MG63 (cell line): ENCODE measurements at places on chromosomes 6 and 20.

DNA sequence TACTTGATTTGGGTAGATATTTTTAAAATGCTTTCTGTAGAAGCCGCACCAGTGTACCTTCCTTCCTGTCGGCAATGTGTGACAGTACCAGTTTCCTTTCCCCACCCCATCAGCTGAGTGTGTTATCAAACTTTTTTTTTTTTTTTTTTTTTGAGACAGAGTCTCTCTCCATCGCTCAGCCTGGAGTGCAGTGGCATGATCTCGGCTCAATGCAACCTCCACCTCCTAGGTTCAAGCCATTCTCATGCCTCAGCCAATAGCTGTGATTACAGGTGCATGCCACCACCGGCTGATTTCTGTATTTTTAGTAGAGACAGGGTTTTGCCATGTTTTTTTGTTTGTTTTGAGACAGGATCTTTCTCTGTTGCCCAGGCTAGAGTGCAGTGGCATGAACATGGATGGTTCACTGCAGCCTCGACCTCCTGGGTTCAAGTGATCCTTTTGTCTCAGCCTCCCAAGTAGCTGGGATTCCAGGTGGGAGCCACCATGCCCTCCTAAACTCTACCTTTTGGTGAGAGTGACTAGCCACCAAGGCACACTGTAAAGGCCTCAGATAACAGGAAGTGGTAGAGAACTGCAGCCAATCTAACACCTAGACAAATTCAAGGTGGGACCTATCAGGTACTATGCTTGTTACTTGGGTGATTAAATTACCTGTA lies 26.5 kb upstream of the ZBTB22 start:
- no peak for DNase-seq

DNA sequence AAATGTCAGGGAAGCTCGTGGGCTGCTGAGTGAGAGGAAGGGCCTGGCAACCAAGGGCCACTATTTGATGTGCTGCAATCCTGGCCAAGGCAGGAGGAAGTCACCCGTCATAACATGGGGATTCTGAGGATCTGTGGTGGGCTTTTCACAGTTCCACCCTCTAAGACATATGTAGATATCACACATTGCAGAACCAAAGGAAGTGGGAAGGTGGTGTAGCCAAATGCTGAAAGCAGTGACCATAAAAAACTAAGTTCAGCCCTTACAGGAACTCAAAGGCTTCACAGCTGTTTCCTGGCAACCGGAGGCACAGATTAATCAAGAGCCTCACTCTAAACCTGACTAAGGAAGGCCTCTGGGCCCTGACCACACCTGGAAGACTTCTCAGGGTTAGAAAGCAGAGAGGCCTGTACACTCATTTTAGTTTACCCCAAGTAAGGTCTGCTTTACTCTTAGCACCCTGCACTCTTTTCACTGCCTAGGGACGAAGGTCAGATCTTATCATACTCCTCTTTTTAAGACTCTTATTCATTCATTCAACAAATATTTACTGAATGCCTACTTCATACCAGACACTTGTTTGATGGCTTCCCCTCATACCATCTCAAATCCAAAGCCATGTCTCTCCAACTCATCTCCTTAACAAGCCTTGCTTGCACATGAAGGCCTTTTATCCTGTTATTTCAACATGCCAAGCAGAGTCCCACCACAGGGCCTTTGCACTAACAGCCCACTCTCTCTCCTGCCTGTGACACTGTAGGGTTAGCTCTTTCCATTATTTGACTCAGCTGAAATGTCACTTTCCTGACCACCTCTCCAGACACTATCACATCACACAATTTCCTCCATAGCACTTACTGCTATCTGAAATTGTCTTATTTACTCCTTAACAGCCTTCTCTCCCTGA lies 2.6 kb downstream of the UBE2V1 start:
- no peak for DNase-seq

DNA sequence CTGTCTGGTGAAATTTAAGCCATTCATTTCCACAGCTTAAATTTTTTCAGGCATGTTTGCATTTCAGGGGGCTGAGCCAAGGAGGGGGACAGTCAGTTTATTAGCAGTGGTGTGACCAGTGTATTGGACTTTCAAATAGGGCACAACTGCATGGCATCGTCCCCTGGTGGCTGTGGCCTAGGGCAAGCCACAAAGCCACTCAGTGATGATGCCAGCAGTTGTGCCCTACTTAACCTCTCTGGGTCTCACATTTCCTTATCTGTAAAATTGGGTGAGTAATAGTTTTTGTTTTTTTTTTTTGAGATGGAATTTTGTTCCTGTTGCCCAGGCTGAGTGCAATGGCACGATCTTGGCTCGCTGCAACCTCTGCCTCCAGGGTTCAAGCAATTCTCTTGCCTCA lies 48.0 kb downstream of the CDC5L start:
- no peak for DNase-seq

- no peak for DNase-seq
Measured at GRCh38 chr6:14546036-14546435, 428.5 kb downstream of the CD83 start.

- DNase-seq, result no peak
Measured at GRCh38 chr20:51310216-51310615, 232.3 kb downstream of the NFATC2 start.

DNA sequence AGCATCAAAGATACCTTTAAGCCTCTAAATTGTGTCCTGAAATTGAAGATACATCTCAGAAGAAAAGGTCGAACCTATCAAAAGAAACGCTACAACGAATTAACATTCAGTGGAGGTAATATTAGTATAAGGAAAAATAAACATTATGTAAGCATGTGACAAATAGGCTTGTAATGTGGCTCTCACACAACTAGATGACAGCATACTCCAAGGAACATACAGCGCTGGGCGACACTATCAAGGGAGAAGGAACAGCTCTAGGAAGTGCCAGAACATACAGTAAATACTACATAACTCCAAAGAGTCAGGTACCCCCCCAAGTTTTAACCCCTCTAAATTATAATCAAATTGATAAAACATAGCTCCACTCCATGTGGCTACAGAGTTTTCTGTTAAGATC lies 103.5 kb downstream of the LAMP5 start:
- peak; percentile 84 for DNase-seq

- no peak for DNase-seq
Measured at GRCh38 chr6:122078481-122078880, 321.0 kb upstream of the HSF2 start.

DNA sequence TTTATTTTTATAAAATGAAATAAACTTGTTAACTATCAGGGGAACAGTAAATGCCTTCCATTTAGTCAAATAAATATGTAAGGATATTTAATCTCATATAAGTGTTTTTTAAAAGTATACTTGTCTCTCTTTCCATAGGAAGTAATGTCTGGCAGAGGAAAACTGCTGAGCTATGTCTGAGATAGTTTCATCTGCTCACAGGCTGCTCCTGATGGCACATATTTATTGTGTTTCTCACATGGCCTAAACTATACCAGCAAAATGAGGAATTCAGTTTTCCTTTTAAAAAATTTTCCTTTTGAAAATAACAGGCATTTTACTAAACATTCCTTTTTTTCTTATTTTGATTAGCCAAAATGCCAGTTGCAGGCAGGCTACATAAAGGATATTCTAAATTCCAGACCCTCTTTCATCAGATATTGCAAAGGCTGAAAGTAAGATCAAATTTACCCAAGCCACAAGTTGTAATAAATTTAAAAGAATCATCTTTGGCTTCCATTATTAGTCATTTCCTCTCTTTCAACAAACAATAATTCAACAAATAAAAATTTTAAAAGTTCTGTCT lies 60.1 kb upstream of the RNF146 start:
- DNase-seq, result no peak

DNA sequence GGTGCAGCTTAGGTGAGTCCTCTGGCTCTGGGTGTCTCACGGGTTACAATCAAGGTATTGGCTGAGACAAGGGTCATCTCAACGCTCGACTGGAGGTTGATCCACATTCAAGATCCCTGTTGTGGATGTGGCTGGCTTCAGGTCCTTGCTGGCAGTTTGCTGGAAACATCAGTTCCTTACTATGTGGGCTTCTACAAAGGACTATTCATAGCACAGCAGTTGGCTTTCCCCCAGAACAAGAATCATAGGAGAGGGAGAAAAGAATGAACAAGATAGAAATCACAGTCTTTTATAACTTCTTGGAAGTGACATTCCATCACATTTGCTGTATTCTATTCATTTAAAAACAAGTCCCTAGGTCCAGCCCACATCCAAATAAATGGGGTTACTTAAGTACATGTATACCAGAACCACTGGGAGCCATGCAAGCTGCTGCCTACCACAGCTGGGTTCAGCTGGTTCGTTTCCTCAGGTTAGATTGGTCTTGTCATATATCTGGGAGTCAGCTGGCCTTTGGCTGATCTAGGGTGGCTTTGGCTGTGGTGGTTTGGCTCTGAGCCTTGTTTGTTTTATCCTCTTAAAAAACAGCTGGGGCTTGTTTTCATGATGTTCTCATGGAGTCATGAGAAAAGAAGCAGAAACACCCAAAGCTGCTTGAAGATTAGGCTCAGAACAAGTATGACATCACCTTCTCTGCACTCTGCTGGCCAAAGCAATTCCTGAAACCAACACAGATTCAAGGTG lies 433.2 kb upstream of the SPTLC3 start:
- peak; percentile 74 for DNase-seq

DNA sequence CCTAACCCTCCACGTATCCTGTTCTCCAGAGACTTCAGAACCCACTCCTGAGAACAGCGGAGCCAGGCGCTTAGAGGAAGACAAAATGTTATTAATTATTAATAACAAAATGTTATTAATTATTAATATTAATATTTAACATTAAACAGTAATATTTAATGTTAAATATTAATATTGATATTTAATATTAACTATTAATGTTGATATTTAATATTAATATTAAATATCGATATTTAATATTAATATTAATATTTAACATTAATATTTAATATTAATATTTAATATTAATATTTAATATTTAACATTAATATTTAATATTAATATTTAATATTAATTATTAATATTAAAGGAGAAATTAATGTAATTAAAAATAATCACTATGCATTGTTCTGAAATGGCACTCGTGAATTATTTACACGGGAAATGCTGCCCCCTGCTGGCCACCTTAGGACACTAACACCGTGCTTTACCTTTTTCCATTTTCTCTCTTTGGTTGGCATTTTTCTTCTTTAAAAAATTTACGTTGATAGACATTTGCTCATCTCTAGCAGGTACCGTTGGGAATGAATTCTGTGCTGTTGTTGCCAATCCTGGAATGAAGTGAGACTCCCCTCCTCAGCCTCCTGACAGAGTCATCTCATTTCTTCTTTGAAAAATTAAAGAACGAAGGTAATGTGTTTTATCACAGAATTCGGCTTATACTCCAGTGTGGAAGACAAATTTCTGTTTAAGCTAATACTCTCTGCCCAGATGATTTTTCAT lies 7.5 kb upstream of the GGTLC1 start:
- DNase-seq, result no peak

DNA sequence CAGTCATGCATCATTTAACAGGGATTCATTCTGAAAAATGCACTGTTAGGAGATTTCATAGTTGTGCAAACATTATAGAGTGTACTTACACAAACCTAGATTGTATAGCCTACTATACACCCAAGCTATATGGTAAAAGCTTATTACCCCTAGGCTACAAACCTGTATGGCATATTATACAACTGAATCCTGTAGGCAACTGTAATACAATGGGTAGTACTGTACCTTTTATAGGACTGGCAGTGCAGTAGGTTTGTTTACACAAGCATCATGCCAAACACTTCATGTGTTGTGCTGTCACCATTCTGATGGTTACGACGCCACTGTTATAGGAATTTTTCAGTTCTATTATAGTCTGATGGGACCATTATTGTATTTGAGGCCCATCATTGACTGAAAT lies 39.3 kb upstream of the KHDC1 start:
- DNase-seq, result no peak

DNA sequence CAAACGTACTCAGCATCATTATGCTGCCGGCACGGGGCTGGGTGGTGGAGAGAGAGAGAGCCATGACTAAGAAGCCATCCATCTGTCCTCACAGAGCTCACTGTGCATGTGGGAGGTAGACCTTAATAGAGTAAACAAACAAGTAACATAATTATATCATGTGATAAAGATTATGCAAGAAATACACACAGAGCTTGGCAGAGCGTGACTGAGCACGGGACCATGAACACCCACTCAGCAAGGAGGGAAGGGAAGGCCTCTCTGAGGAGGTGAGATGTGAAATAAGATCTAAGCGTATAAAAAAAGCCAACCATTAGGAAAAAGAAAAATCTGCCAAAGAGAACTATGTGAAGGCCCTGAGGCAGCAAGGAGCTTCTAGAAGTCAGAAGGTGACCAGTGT lies 207.5 kb downstream of the PTPRT start:
- DNase-seq, result no peak

GRCh38 chr6:65123521-65123920 lies 583.5 kb downstream of the EYS start:
- no peak for DNase-seq

DNA sequence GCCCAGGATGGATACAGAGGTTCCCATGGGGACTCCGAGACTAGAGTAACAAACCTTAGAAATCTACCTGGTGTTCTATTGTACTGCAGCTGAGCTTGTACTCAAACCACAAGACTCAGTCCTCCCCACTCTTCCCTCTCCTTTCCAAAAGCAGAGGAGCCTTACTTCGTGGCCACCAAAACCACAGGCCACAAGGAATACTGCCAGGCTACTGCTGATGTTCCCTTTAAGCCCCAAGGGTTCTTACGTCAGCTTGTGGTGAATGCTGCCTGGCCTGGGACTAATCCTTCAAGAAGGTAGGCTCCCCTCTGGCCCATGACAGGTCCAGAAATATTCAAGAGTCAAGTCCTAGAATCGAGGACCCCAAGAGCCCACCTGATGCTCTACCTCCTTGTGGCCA lies 10.5 kb upstream of the DEFB128 start:
- no peak for DNase-seq

DNA sequence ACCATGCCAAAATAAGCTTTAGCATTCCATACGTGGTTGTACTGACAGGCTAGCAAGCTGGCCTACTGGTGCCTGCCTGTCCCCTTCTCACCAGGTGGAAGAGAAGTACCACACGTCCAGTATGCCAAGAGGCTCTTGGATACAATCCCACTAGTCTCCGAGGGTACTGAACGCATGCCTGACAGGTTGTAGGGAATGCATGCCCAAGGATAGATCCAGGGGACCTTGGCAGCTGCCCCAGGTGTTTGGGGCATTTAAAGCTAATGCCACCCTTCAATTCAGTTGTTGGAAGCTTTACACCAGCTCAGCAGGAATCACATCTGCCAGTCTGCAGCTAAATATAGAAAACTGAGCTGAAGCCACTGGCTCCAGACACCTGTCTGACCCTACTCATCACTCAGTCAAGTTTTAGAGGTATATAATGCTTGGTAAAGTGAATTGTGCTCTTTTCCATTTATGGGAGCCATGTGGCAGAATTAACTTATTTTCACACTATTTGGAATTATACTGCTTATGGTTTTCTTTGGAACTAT lies 4.9 kb downstream of the TUBB2B start:
- DNase-seq, result no peak
